Stimulated activated CD4-positive, alpha-beta T cell treated with anti-CD3 and anti-CD28 coated beads, Interleukin-12 subunit alpha, Interleukin-12 subunit beta, amount 100 ng/mL, for 48 hours (primary cell): ENCODE measurements at places on chromosomes 2 and 18.

DNA sequence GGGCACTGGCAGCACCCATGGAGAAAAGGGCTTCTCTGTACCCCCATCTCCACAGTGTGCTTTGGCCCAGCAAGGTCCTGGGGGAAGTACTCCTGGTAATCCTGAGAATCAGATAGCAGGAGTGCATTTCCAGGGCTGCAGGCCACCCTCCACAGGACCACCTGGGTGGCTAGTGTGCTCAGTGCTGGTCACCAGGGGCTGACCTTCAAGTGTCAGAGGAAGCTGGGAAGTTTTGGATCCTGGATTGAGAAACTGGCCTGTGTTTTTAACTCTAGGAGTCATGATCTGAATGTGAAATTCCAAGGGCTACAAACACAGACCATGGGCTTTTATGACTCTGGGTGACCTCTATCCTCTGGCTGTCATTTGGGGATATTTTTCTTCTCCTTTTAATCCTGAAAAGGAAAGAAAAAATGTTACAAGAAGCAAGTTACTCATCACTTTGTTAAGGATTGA lies 9.3 kb downstream of the RHOB start:
- DNase-seq: no peak

- DNase-seq: no peak
These were observed 1.6 kb downstream of the TSHZ1 start for GRCh38 chr18:75211953-75212750.

GRCh38 chr2:225090746-225091145 lies 48.5 kb upstream of the DOCK10 start:
- DNase-seq: no peak

DNA sequence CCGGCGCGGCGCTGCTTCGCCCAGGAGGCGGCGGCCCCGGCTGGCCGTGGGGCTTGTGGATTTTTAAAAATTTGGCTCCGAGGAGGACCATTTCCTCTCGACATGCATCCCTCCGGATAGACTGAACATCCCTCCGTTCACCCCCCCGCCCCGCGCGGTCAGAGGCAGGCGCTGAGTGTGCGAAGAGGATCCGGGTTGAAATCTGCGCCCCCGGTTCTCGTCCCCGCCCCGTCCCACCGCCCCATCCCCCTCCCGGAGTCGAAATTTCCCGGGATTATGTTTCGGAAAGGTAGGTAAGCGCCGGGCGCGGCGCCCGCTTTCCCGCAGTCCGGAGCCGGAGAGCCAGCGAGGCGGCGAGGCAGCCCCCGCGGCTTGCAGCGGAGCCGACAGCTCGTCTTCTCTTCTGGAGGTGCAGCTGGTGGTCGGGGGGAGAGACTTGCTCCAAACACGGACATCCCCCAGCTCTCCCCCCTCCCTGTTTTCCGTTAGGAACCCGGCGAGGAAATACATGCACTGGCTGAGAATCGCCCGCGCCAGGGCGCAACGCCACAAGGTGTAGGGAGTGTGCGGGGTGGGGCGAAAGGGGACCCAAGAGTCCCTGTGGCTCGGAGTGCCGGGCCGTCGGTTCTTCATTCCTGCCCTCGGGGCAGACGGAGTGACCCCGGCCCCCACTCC lies at the start of gene PRKCE:
Gene PRKCE (plus strand): TSS at position 261 of the 675 bp plus-strand sequence.
- DNase-seq: peak; percentile 32

- DNase-seq: no peak
These were observed 38.7 kb downstream of the KCNE4 start for GRCh38 chr2:223090540-223091235.

GRCh38 chr2:73979686-73980085 lies 5.0 kb upstream of the TET3 start:
- no peak for DNase-seq

- no peak for DNase-seq
These were observed 35.3 kb upstream of the MRPL33 start for GRCh38 chr2:27736031-27736889.

- DNase-seq: no peak
These were observed 816.4 kb downstream of the SOCS6 start for GRCh38 chr18:71105078-71105819.
